ENCODE measurements at places on chromosomes 12 and 14.
A peak's percentile ranks its signal among the peaks of the same experiment; 100 is the strongest.

- DNase-seq: no peak
Observed at GRCh38 chr12:12683725-12684124, 12.3 kb downstream of the GPR19 start.

DNA sequence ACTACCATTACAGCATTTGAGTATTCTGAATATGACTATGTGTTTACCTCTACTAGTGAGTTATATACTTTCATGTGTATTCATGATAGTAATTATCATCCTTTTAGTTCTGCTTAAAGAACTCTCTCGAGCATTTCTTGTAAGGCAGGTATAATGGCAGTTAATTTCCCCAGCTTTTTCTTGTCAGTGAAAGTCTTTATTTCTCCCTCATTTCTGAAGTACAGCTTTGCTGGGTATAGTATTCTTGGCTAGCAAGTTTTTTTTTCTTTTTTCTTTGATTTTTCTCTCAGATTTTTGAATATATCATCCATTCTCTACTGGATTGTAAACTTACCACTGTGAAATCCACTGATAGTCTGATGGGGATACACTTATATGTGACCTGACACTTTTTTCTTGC lies 165.9 kb upstream of the ARHGAP5 start:
- no peak for DNase-seq

DNA sequence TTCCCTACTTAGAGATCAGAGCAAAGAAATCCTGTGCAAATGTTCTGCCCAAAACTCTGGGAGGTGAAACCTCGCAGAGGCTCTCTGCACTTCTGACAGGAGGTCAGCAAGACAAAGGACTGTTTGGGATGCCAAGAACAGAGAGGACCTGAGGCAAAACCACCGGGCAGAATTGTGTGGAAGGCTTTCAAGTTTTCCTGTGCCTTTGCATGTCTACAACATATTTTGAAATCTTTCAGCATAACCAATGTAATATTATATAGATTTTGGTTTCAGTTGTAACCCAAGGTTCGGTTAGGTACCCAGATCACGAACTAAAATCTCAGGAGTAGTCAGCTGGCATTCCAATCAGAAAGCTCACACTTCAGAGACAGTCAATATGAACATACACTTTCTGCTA lies 99.4 kb upstream of the PLEKHA5 start:
- DNase-seq: no peak

DNA sequence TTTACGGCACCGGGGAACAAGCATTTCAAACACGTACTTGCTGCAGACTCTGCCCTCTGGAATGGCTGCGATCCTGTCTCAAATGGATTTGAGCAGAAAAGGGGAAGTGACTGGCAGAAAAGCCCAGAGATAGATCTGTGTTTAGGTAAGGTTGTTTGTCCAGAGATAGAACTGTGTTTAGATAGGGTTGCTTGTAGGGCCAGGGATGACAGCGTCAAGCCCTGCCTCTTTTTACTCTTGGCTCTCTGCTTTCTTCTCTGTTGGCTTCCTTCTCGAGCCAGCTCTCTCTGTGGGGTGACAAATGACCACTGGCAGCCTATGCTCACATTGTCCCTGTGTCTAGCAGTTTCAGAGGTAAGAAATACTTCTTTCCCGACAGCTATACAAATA lies 11.4 kb downstream of the DGLUCY start:
- no peak for DNase-seq

- no peak for DNase-seq
Observed at GRCh38 chr12:105928436-105928835, 210.3 kb downstream of the NUAK1 start.

- no peak for DNase-seq
Observed at GRCh38 chr12:108173160-108173559, 44.1 kb downstream of the WSCD2 start.

DNA sequence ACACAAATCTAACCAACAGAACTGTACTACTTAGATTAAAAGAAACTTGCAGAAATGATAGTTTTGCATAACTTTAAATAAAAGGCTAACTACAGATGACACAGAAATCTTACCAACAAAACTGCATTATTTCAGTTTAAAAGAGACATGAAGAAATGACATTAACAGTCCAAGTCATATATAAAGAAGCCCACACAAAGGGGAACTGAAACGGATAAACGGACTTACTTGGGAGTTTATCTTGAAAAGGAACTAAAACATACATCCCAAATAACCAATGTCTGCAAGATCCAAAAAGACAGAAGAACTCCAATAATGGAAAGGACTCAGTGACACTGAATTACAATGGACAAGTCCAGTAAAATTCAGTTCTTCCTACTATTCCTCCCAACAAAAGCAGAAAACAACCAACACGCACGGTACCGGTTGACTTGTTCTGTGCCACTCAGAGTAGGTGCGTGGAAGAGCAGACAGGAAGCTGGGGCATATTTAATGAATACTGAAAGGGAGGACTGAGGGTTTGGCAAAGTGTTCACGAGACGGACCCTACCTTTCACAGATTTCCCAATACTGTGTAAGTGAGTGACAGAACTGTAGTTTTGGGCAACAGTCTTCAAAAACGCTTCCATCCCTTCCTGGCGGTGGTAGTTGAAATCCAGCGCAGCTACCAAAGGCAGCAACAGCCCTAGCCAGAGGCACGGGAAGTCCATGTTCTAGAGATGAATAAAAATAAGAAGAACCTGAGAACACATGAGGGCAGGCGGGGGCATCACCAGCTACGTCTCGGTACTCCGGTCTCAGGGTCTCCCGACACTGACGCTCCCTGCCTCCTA lies 627 bp downstream of the CPM start:
- no peak for DNase-seq

GRCh38 chr14:38727731-38728130 lies 375.3 kb downstream of the SEC23A start:
- DNase-seq: no peak

- no peak for DNase-seq
Observed at GRCh38 chr12:116539361-116539771, 19.8 kb upstream of the MAP1LC3B2 start.

GRCh38 chr14:99327458-99328250 lies 55.7 kb upstream of the BCL11B start:
- DNase-seq: peak; percentile 36

DNA sequence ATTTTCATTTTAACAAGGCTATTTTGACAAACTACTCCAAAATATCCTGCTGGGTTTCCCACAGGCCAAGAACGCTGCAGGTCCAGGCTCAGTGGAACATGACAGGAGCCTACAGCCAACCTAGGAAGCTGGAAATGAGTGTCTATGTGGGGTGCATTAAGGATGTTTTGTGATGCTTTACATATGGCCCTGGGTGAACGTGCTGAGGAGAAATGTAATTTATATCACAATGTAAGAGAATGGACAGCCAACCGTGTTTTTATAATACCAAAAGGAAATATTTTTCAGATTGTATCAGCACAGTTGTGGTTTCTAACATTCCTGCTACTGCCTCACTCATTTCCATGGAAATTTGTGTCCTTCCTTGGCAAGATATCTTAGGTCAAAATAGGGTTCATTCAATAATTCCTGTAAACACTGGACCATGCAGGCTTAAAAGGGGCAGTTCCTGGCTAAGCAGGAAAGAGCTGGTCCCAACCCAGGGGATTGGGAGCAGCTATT lies 51.5 kb downstream of the ST8SIA1 start:
- DNase-seq: peak; percentile 94

GRCh38 chr12:80352474-80352873 lies 91.6 kb upstream of the PTPRQ start:
- DNase-seq: peak; percentile 12

- peak; percentile 73 for DNase-seq
Observed at GRCh38 chr12:49336645-49337584, at the start of gene C1QL4. Gene C1QL4, minus strand, starts transcription at chr12:49337188. Its CDS starts 711 bp downstream, at chr12:49336477.

DNA sequence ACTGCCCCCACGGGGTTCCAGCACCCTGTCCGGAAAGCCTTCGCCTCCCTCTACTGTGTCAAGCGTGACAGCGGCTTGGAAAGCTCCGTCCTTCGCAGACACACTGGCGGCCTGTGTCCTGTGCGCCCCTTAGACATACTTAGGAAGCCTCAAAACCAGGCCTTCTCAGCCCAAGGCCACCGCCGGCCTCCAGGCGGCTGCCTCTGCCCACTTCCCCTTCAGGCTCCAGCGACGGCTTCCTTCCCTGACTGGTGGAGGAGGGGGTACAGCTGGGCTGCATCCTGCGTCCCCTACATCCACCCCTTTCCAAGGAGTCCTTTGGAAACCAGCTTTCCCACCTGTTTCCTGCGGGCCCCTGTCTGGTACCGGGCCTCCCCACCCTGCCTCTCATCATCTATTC lies 2.5 kb upstream of the CACNA2D4 start:
- no peak for DNase-seq

- no peak for DNase-seq
Observed at GRCh38 chr14:93643127-93643526, 145.2 kb downstream of the PRIMA1 start.

DNA sequence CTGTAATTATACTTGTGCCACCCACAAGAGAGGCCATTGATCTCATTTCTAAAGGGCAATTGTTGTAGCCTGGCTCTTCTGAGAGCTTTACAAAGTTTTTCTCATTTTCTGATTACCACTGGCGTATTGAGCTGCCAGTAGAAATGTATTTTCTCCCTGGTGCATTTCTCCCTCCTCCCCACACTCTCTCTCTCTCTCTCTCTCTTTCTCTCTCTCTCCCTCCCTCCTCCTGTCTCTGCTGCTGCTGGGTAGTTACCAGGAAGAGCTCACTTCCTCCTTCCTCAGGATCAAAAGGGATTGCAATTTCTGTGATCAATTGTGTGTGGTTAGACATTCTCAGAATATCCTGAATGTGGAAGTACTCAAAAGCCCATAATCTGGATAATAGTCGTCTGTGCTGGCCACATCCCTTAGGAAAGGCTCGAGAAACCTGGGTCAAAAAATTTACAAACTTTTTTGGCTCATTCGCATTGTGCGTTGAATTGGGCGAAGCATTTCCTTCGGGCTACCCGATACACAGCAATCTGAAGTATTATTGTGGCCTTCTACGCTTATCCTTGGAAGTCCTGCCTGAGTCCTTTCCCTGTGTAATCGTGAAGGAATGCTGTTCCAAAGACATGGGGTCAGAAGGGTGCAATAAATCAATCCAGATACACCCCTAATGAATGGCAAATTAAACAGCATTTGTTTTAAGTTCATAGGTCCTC lies 254.8 kb downstream of the MSRB3 start:
- peak; percentile 55 for DNase-seq

DNA sequence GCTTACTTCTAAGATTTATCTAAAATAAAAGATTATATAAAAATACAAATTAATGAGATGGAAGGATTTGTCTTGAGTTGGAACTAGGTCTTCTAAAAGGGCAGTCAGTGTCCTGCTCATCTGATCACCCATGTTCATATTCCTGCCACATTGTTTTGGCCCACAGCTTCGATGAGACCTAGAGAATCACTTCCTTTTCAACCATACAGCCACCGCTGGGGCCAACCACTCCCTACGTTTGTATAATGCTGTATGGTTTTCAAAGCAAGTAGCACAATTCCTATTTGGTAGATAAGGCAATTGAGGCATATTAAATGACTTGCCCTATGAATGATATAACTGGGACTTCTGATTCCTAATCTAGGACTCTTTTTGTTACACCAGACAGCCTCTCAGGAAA lies 249.4 kb downstream of the ZFP36L1 start:
- no peak for DNase-seq

Measured in fibroblast of skin of scalp (primary cell).